ENCODE measurements at places on chromosomes 5 and 9. TPM values are rescaled to one million over a fixed set of nuclear protein-coding genes. Genes with fewer than 3 reads are reported as not detected.
A peak's percentile ranks its signal among the peaks of the same experiment; 100 is the strongest.

LECT2 gene
- total RNA-seq = not detected

GRCh38 chr5:52077941-52078815 is 694.9 kb downstream of the ISL1 start:
- H3K27me3 ChIP-seq = no peaks in the 10 kb centered on the region
- H3K4me3 ChIP-seq = no peak overlapping the region
- no peaks in the 10 kb centered on the region for H3K4me1 ChIP-seq

GRCh38 chr9:36127652-36128244 is 8.8 kb upstream of the GLIPR2 start:
- no peak overlapping the region for H3K27ac ChIP-seq
- no peaks in the 10 kb centered on the region for H3K4me1 ChIP-seq
- peaks cover 2% of the 10 kb centered on the region for H3K36me3 ChIP-seq
- DNase-seq = no peak
- peaks cover 14% of the 10 kb centered on the region for H3K27me3 ChIP-seq

GRCh38 chr5:140042643-140043507 is at the start of gene NRG2:
Gene NRG2, minus strand, starts transcription at chr5:140043299.
- H3K4me1 ChIP-seq = peaks cover 37% of the 10 kb centered on the region
- DNase-seq = peak; percentile 73
- no peak within 1 kb of the TSS for H3K27ac ChIP-seq
- H3K36me3 ChIP-seq = no peaks in the 10 kb centered on the region
- peak within 1 kb of the TSS; percentile 84 for H3K4me3 ChIP-seq

DNA sequence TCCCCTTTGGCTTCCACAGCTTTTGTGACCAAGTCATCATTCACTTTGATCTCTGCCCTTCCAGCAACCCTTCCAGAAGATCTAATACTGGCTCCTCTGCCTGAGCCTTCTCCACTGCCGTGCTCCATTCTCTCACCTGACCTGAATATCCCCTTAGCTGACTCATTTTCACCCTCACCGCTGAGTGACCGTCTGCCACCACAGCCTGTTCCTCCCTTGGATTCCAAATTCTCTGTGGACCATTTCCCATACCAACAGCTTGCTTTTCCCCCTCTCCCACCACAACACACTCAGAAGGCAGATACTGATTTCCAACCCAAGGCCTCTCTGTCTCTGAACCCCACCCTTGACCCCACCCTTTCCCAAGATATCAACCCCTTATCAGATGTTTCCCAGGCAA is 20.5 kb upstream of the SPATA31D1 start:
- no peak for DNase-seq
- no peak overlapping the region for H3K27ac ChIP-seq
- H3K36me3 ChIP-seq = peaks cover 1% of the 10 kb centered on the region
- no peaks in the 10 kb centered on the region for H3K4me1 ChIP-seq
- peaks cover 3% of the 10 kb centered on the region for H3K27me3 ChIP-seq

DNA sequence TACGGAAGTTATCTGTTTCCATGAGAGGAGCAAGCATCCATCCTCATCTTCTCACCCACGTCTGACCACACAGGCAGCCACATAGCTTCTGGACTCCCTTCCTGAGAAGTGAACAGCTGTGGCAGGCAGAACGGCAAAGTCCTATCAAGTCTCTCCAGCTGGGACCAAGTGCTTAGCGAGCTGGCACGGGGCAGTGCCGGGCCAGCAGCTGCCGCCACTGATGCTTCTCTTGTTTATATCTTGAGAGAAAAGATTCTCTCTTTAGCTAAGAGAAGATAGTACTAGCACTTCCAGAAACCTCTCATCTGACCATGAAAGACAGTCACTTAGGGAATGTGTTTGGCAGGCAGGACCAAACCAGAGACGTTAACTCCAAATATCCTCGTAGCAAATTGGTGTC is 37.2 kb downstream of the PLAC8L1 start:
- peaks cover 5% of the 10 kb centered on the region for H3K4me1 ChIP-seq
- no peak for DNase-seq
- H3K27me3 ChIP-seq = peaks cover 9% of the 10 kb centered on the region
- H3K4me3 ChIP-seq = no peak overlapping the region

- no peak for DNase-seq
- peaks cover 2% of the 10 kb centered on the region for H3K36me3 ChIP-seq
- no peak overlapping the region for H3K4me3 ChIP-seq
- no peak overlapping the region for H3K27ac ChIP-seq
Measured at GRCh38 chr5:154740957-154741356, 14.2 kb upstream of the LARP1 start.
